ENCODE measurements at places on chromosomes 11 and 22. TPM values are rescaled to one million over a fixed set of nuclear protein-coding genes. Genes with fewer than 3 reads are reported as not detected.

The CTSF gene
- total RNA-seq = 20.6 TPM

The IGLL5 gene
- total RNA-seq = not detected

The IGSF9B gene
- total RNA-seq = 0.50 TPM

The DNAJB13 gene
- not detected for total RNA-seq

The GP1BB gene
- total RNA-seq = 0.89 TPM

The ADORA2A gene
- total RNA-seq = 1.00 TPM

The RAB39A gene
- total RNA-seq = not detected

The PLA2G3 gene
- total RNA-seq = 0.33 TPM

The KRTAP5-7 gene
- 0.11 TPM for total RNA-seq

The EPS8L2 gene
- 39.4 TPM for total RNA-seq

The MN1 gene
- total RNA-seq = under 0.01 TPM

The B3GAT1 gene
- not detected for total RNA-seq

The PRSS23 gene
- 254 TPM for total RNA-seq

The TBRG1 gene
- total RNA-seq = 32.4 TPM

The C11orf65 gene
- 1.5 TPM for total RNA-seq

The GRAMD1B gene
- 5.5 TPM for total RNA-seq

The C11orf87 gene
- not detected for total RNA-seq

The SERPING1 gene
- total RNA-seq = 4.3 TPM

The OSBPL5 gene
- total RNA-seq = 42.4 TPM

The KDELR3 gene
- total RNA-seq = 98.8 TPM

The BIK gene
- not detected for total RNA-seq

The OR8D4 gene
- total RNA-seq = not detected
